ENCODE measurements at places on chromosomes 12 and 14. TPM values are rescaled to one million over a fixed set of nuclear protein-coding genes. Genes with fewer than 3 reads are reported as not detected.

PARP2 gene
- 30.8 TPM for total RNA-seq

- no peak overlapping the region for H3K27ac ChIP-seq
- H3K27me3 ChIP-seq = no peaks in the 10 kb centered on the region
- H3K4me1 ChIP-seq = peaks cover 13% of the 10 kb centered on the region
- H3K36me3 ChIP-seq = peaks cover 2% of the 10 kb centered on the region
Observed at GRCh38 chr12:68632486-68632885, 21.8 kb downstream of the RAP1B start.

DNA sequence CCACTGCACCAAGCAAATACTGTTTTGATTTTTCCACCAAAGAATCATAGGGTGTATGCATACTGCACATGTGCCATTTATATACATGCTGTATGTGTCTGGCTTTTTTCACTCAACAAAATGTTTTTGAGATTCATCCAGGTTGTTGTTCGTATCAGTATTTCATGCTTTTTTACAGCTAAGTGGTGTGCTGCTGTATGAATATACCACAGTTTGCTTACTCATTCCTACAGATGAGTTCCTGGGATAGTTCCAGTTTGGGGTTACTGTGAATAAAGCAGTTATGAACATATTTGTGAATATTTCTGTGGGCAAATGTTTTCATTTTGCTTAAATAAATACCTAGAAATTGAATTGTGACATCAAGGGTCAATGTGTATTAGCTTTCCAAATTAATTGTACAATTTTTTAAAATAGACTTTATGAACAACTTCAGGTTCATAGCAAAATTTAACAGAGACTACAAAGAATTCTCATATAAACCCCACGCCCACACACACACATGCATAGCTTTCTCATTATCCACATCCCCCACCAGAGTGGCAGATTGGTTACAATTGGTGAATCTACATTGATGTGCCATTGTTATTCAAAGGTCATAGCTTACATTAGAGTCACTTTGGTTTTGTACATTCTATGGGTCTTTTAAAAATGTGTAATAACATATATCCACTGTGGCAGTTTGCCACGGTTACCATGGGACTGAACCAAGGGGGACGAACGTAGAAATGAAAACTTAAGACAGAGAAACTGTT is 6.9 kb upstream of the KRT6A start:
- no peak overlapping the region for H3K27ac ChIP-seq
- H3K36me3 ChIP-seq = no peaks in the 10 kb centered on the region
- H3K27me3 ChIP-seq = peaks cover 7% of the 10 kb centered on the region
- no peak overlapping the region for H3K4me3 ChIP-seq

DNA sequence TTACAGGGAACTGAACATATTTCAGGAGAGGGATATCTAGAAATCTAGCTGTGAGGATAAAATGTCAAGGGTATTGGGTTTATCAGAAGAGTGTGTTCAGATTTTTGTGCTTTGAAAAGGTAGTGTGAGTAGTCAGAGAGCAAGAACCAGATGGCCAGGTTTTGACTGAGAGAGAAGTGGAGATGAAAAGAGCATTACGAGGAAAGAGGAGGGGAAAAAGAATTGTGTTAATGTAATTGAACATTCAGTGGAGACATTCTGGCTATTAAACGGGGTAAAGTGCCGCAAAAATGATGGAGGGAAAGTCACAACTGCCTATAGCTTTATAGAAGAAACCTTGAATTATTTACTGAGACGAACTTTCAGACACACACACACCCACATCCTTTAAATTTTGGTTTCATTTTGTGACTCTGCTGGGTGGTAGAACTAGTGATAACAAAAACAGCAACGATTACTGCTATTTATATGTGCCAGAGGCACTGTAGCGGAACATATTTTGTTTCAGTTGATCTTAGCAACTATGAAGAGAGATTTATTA is 213.6 kb downstream of the ERC1 start:
- H3K4me3 ChIP-seq = peak overlapping the region; percentile 77
- H3K27me3 ChIP-seq = no peaks in the 10 kb centered on the region
- no peaks in the 10 kb centered on the region for H3K36me3 ChIP-seq
- peak; percentile 74 for DNase-seq
- peaks cover 36% of the 10 kb centered on the region for H3K4me1 ChIP-seq

PRR4 gene
- total RNA-seq = 2.8 TPM

DNA sequence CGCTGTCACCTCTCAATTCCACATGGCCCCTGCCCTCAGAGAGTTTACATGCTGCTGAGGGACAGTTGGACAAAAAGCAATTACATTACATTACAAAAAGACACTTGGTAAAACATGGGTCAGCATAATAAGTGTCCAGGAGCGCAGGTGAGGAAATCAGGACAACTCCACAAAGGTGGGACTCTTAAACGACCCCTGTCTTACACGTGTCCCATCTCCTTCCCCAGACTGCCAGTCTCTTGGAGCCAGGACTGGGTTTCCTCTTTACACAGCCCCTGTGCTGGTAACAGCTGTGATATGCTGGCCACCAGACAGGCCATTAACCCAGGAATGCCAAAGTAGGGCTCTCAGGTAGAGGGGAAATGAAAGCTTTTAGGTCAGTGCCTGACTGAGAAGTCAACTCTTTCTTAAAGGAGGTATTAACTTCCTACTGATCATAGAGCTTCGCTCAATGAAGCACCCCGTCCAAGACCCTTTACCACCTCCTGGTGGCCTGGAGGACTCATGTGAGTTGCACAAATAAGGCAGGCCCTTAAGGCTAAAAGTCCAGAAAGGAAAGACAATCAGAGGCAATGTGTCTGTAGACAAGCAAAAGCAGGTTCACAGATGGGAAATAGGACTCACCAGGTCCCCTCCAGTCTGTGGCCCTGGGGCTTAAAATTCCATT is 55.5 kb downstream of the ANO2 start:
- peaks cover 10% of the 10 kb centered on the region for H3K36me3 ChIP-seq
- H3K27me3 ChIP-seq = no peaks in the 10 kb centered on the region

GRCh38 chr12:78778339-78778738 is 86.2 kb upstream of the SYT1 start:
- H3K4me3 ChIP-seq = no peak overlapping the region
- H3K27me3 ChIP-seq = no peaks in the 10 kb centered on the region
- DNase-seq = no peak
- H3K4me1 ChIP-seq = no peaks in the 10 kb centered on the region
- no peaks in the 10 kb centered on the region for H3K36me3 ChIP-seq

LIN7A gene
- total RNA-seq = 4.3 TPM

DNA sequence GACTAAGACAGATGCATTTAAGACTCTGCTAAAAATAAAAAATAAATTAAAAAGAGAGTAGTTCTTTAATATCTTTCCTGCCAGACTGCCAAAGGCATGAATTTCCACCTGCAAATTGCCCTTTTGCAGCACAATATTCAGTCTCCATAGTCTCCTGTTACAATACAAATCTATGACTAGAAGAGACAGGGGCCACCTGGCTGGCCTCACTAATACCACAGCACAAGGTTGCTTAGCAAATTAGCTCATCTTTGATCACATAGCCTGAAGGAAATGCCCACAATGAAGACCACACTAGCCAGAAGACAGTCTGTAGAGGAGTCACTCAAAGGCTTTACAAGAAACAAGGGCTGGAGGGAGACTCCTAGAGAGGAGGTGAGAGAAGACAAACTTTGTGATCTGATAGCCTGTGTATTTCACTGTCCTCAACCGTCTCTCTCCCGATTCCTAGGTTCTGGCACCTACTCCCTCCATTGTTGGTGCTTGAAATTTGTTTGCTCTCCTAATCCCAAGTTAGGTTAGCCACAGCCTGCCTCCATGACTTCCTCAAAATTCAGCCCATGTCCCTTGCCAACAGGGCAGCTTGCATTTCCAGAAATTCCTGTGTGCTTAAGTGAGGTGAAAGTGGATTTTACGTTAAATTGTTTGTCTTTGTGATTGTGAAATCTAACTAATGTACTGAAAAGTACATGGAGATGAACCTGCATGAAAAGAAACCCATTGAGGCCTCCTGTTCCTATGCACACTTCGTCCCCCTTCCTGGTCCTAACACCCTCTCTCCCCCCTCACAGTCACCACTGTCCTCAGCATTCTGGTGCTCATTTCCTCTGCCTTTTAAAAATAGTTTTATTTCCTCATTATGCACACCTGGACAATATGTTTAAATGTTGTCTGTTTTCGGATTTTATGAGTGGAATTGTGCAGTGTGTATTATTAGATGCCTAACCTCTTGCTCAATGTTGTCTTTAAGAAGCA is 88.7 kb upstream of the PLXNC1 start:
- H3K27me3 ChIP-seq = peaks cover 2% of the 10 kb centered on the region
- H3K27ac ChIP-seq = no peak overlapping the region
- H3K4me1 ChIP-seq = no peaks in the 10 kb centered on the region
- no peak overlapping the region for H3K4me3 ChIP-seq
- no peaks in the 10 kb centered on the region for H3K36me3 ChIP-seq

- H3K4me3 ChIP-seq = no peak overlapping the region
- no peak overlapping the region for H3K27ac ChIP-seq
- H3K36me3 ChIP-seq = no peaks in the 10 kb centered on the region
- H3K4me1 ChIP-seq = peaks cover 9% of the 10 kb centered on the region
- no peak for DNase-seq
- no peaks in the 10 kb centered on the region for H3K27me3 ChIP-seq
Observed at GRCh38 chr14:103839579-103839978, 7.8 kb downstream of the PPP1R13B start.

DNA sequence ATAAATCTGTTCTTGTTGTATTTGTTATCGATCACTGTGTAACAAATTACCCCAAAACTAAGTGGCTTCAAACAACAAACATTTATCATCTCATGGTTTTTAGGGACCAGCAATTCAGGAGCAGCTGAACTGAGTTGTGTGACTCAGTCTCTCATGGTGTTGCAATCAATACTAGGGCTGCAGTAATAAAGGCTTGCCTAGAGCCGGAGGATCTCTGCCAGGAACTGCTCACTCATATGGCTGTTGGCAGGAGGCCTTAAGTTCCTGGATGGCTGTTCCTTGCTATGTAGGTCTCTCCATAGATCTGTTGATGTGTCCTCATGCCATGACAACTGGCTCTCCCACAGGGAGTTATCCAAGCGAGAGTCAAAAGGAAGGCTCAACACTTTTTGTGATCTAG is 3.8 kb upstream of the PSMC6 start:
- DNase-seq = peak; percentile 38
- no peaks in the 10 kb centered on the region for H3K27me3 ChIP-seq
- no peak overlapping the region for H3K27ac ChIP-seq
- no peaks in the 10 kb centered on the region for H3K36me3 ChIP-seq

KRT2 gene
- not detected for total RNA-seq

GRCh38 chr12:590206-590750 is 73.0 kb downstream of the NINJ2 start:
- H3K27me3 ChIP-seq = peaks cover 6% of the 10 kb centered on the region
- no peak for DNase-seq
- H3K36me3 ChIP-seq = no peaks in the 10 kb centered on the region
- no peaks in the 10 kb centered on the region for H3K4me1 ChIP-seq
- no peak overlapping the region for H3K4me3 ChIP-seq

- no peak overlapping the region for H3K27ac ChIP-seq
- no peaks in the 10 kb centered on the region for H3K36me3 ChIP-seq
- no peaks in the 10 kb centered on the region for H3K27me3 ChIP-seq
- no peak overlapping the region for H3K4me3 ChIP-seq
Observed at GRCh38 chr14:106286697-106287290, 760.4 kb downstream of the TMEM121 start.

NRL gene
- 0.71 TPM for total RNA-seq

SLC4A8 gene
- total RNA-seq = 9.7 TPM
